Hepatocyte (in vitro differentiated cells): ENCODE measurements at places on chromosomes 13 and 19. TPM values are rescaled to one million over a fixed set of nuclear protein-coding genes. Genes with fewer than 3 reads are reported as not detected.

GRCh38 chr19:36019061-36019670 is 5.2 kb upstream of the ALKBH6 start:
- DNase-seq = no peak

DNA sequence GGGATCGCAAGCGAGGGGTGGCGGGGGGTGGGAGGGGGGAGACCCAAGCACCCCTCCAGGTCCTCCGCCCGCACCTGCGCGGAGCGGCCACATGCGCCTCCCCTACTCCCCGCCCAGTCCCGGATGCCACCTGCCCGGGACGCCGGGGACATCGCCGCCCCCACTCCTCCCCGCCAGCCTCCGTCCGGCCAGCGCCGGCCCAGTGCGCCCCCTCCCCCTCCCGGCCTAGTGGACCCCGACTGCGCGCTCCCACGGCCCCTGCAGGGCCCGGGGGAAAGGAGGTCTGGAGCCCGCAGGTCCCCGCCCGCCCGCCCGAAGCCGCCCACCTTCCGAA is 263 bp downstream of the RHPN2 start:
- peak; percentile 75 for DNase-seq

- no peak for DNase-seq
Observed at GRCh38 chr13:49308921-49309408, 61.2 kb downstream of the CDADC1 start.

DNA sequence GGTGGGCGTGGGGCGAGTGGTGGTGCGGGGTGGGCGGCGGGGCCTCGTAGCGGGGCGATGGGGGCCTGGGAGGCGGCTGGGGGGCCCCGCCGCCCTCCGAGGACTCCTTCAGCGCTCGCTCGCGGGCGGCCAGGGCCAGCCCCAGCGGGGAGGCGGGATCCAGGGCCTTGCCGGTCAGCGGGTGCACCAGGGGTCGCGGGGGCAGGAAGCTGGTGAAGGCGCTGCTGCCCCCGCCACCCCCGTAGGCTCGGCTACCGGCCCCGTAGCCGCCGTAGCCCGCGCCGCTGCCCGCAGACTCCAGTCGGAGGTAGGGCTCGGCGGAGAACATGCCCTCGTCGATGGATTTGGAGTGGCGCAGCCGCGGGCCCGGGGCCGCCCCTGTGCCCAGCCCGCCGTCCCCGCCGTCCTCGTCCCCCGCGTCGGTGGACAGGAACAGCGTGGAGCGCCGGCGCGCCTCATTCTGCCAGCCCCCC is 18.6 kb downstream of the C19orf81 start:
- DNase-seq = no peak

GRCh38 chr13:73090116-73090822 is 31.5 kb downstream of the KLF5 start:
- DNase-seq = peak; percentile 80

GRCh38 chr13:76707360-76707759 is 178.8 kb downstream of the KCTD12 start:
- no peak for DNase-seq

GRCh38 chr19:18697680-18698079 is 14.2 kb downstream of the CRTC1 start:
- DNase-seq = no peak

- peak; percentile 39 for DNase-seq
Observed at GRCh38 chr19:2922987-2923386, 21.8 kb downstream of the ZNF77 start.

- DNase-seq = no peak
Observed at GRCh38 chr19:6219586-6220290, 60.0 kb downstream of the MLLT1 start.

GRCh38 chr19:16259385-16260159 is 61.9 kb downstream of the AP1M1 start:
- no peak for DNase-seq

DNA sequence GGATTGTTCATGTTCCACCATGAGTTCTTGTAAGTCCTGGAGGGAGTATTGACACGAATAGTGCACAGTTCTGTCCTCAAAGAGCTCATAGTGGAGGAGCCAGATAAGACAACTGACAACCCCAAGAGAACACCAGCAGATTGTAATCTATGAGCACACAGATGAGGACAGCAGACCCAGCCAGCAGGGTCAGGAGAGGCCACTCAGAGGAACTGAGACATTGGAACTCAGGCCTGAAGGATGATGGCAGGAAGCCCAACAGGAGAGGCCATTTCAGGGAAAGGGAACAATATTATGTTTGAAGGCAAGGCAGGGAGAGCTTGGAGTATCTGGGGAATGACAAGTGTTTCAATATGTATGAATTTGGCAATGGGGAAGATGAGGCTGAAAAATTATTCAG is 63.7 kb upstream of the IPO5 start:
- DNase-seq = no peak

- no peak for DNase-seq
Observed at GRCh38 chr13:33261387-33262061, 24.0 kb downstream of the STARD13 start.

- DNase-seq = no peak
Observed at GRCh38 chr19:4449022-4449638, 8.5 kb downstream of the UBXN6 start.

ZNF808 gene
- 2.2 and 2.7 TPM in 2 replicates for polyA plus RNA-seq

DAND5 gene
- polyA plus RNA-seq = not detected in 2 replicates

ZNF587B gene
- polyA plus RNA-seq = 1.8 and 6.4 TPM in 2 replicates

MBD3L2 gene
- not detected in 2 replicates for polyA plus RNA-seq

ANGPTL8 gene
- 14.4 and 20.8 TPM in 2 replicates for polyA plus RNA-seq

NKG7 gene
- 0.44 TPM in 1 of 2 replicates, not detected in the other for polyA plus RNA-seq

PDX1 gene
- polyA plus RNA-seq = 0.95 and 1.8 TPM in 2 replicates
